Stimulated activated CD4-positive, alpha-beta T cell treated with anti-CD3 and anti-CD28 coated beads, Interleukin-15, amount 100 ng/mL, for 24 hours (primary cell): ENCODE measurements at places on chromosomes 13 and 19.

GRCh38 chr19:29666578-29667386 lies 1.5 kb downstream of the PLEKHF1 start:
- DNase-seq: peak; percentile 46

- DNase-seq: no peak
Measured at GRCh38 chr19:19485161-19485997, 30.0 kb downstream of the TSSK6 start.

DNA sequence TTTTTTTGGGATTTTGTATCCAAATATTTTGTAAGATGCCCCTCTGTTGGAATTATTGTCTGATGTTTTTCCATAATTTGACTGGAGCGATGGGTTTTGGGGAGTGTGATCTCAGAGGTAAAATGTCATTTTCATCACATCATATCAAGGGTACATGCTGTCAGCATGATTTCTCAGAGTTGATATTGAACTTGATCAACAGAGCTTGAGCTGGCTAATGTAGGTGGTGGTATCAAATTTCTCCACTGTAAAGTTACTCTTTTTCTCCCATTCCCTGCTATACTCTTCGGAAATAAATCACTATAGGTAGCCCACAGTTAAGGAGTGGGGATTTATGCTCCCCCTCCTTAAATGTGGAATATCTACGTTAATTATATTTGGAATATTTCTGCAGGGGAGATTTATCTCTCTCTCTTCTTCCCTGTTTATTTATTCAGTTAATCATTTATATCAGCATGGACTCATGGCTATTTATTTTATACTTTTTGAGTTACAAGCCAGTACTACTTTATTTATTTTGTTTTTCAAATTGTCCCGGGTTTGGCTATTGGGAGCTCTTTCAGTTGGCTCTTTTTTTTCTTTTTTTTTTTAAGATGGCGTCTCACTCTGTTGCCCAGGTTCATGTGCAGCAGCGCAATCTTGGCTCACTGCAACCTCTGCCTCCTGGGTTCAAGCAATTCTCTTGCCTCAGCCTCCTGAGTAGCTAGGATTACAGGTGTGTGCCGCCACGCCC lies 8.8 kb downstream of the SETDB2 start:
- no peak for DNase-seq

- no peak for DNase-seq
Measured at GRCh38 chr13:40440990-40441820, 225.2 kb downstream of the FOXO1 start.

- DNase-seq: no peak
Measured at GRCh38 chr13:107743983-107744382, 471.4 kb downstream of the LIG4 start.

DNA sequence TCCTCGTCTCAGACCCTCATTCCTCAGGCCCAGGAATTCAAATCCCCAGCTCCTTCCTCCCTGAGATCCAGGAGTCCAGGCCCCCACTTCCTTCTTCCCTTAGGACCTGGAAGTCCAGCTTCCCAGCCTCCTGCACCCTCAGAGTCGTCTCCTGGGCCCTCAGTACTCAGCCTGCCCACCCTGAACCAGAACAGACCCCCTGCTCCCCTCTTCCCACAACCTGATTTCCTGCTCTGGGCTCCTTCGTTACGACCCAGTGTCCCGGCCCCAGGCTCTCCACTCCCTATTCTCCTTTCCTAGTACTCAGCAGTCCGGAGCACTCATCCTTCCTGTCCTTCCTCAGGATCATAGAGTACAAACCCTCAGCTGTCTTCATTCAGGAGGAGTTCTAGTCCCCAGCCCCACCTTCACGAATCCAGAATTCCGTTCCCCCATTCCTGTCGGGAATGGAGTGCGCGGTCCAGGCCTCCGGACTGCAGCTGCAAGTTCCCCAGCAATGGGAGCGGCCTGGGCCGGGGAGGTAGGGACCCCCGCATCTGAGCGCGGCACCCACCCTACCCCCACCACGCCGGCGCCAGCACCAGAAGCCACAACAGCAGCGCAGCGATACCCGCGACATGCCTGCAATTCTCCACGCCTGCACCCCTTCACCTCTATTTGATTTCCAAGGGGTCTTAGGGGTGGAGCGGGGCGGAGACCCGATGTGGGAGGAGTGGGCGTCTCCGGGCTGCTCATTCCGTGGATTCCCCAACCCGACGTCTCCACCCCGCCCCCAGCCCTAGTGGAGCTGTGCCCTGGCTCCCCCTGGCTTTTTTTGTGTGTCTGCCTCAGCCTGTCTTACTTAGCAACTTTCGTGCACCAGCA lies 12.7 kb downstream of the EGLN2 start:
- DNase-seq: peak; percentile 46

- no peak for DNase-seq
Measured at GRCh38 chr13:70708775-70709174, 600.5 kb upstream of the KLHL1 start.

- no peak for DNase-seq
Measured at GRCh38 chr13:90238413-90238812, 1109.1 kb upstream of the MIR17HG start.

- DNase-seq: no peak
Measured at GRCh38 chr13:99197117-99197651, 3.5 kb upstream of the UBAC2 start.

DNA sequence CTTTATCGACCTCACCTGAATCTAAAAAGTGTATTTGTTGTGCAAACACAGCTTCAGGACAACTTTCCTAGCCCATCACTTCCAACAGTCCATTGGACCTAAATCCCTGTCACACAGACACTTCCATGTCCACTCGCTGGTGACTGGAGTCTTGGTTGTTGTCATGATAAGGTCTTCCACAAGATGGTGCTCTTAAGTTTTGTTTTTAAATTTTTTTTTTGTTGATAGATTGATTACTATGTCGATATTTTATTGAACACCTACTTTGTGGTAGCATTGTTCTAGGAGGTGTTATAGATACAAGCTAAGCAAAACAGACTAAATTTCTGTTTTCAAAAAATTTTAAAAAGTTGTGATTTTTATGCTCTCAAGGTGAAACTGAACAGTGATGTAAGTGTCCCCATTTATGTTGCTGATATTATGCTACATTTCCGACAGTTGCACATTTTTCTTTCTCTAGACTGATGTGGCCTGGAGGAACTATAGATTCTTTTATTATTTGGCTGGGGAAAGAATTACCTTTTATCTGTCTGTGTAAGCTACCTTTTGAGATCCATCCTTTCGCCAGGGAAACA lies 8.1 kb upstream of the ERICH6B start:
- DNase-seq: no peak

GRCh38 chr19:49746206-49746958 lies 16.7 kb downstream of the TSKS start:
- DNase-seq: peak; percentile 74

DNA sequence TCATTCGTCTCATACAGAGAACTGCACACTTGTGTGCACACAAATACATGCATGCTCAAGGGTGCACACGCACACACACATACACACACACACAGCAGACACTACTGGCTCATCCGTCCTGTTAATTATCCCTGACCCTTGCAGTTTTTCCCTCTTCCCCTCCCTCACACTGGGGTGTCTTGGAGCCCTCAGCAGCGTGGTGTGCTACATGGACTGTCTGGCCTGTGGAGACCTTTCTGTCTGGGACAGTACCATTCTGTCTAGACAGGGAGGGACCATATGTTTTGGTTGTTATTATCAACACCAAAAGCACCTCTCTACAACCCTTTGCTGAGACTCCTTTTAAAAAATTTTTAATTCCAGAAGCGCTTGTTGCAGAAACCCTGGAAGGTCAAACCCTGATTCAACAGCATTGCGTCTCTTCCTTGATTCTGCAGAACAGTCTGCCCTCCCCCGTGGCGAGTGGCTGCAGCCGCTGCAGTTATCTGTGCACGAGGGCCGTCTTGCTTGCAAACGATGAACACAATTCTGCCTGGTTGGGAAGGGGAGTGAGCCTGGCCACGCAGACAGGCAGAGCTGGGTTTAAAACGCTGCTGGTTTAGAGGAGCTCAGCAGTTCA lies 374.0 kb downstream of the IRS2 start:
- DNase-seq: no peak

DNA sequence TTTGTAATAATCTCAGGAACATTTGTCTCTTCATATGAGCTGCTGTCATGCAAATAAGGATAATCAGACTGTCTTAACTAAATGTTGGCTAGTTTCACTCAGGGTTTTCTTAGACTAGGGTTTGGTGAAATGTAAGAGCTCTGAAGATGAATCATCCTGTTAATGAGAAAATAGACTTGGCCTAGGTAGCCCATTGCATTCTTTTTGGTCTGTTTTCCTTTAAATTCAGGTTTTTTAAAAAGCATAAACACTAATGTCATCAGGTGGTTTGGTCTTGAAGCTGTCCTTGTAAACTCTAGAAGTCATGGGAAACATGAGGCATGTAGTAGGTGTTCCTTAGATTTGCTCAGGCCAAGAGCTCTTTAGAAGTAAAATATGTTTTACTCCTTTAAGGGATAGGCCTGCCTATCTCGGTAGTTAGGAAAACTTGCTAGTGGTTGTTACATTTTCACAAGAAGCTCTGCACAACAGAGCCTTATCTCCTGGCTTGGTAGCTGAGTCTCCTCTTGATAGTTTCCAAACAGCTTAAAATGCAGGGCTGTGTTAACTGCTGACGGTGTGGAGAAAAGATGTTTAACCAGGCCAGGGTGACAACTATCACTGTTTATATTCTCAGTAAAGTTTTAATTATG lies 62.0 kb upstream of the C1QTNF9B start:
- DNase-seq: no peak

DNA sequence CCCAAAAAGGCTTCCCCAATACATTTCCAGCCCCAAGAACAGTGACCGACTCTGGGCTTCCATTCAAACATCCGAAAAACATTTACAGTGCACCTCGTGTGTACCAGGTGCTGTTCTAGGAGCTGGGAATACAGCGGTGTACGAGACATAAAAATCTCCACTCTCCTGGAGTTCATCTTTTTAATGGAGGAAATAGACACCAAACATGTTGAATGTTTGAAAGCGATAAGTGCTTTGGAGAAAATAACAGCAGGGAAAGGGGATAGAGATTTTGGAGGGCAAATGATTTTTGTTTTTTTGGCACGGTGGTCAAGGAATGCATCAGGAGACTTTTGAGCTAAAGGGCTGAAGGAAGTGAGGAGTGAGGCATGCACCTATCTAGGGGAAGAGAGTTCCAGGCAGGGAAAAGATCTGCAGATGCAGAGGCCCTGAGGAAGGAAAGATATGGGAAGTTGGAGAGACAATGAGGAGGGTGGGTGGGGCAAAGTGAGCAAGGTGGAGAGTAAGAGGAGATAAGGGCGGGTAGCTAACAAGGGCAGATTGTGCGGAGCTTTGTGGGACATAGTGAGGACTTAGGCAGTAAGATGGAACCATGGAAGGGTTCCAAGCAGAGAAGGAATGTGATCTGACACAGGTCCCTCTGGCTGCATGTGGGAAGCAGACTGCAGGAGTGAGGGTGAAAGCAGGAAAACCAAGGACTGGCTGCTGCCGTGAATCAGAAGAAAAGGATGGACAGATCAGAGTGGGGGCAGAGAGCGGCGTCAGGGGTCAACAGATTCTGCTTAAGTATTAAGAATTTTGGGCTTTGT lies 703 bp upstream of the FBL start:
- no peak for DNase-seq

GRCh38 chr13:109779074-109779473 lies 7.3 kb downstream of the IRS2 start:
- DNase-seq: peak; percentile 54

DNA sequence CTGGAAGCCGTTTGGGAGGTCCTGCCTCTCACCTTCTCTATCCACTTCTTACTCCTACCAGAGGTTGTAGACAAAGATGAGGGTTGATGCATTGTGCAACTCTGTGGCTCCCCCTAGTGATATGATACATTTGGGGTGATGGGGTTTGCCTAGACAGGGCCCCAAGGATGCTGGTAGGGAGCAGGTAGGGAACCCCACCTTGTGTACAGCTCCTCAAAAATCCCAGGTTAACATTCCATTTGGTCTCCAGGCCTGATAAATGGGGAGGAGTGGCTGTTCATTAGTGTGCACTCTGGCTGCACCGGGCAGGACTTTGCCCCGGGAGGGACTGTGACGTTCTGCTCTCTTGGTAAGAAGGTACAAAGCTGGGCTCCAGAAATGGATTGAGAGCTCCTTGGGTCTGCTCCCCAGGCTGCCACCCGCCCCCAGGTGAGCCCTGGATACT lies 19.2 kb downstream of the SIGLEC8 start:
- DNase-seq: peak; percentile 37

GRCh38 chr19:7534531-7535046 lies 928 bp upstream of the PNPLA6 start:
- peak; percentile 69 for DNase-seq

DNA sequence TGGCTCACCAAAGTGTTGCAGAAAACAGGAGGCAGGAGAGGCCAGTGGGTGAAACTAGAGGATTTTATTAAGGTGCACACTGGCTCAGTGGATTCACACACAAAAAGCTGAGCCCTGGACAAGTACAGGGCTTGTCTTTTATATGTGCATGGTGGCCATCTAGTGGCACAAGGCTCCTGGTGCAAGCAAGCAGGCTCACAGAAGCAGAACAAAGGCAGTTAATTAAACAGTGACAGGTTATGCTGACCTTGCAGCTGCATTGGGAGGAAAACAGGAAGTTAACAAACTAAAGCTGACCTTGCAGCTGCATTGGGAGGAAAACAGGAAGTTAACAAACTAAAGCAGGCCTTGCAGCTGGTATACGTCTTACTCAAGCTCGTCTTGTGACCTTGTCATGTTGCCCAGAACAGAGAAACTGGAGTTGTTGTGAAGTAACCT lies 65.3 kb upstream of the ZNF681 start:
- DNase-seq: peak; percentile 3
